ENCODE measurements at places on chromosomes 11 and 22. TPM values are rescaled to one million over a fixed set of nuclear protein-coding genes. Genes with fewer than 3 reads are reported as not detected.

DNA sequence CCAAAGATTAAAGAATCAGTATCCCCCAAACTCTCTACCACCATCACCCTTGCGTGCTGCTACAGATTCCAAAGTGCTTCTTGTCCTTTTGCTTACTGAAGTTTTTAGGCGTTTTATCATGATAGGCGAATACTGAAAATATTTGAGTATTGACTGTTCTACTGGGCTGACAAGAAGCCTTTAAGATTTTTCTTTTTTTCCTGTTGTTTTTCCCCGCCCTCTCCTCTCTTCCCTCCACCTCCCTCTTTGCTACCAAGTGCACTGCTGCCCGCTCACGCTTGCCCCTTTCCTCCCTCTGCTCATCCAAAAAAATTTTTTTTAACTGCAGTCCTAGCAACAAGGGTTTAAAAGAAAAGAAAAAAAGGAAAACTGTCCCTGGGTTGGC, 679 bp downstream of the SPCS2 start:
- no peak for DNase-seq

DNA sequence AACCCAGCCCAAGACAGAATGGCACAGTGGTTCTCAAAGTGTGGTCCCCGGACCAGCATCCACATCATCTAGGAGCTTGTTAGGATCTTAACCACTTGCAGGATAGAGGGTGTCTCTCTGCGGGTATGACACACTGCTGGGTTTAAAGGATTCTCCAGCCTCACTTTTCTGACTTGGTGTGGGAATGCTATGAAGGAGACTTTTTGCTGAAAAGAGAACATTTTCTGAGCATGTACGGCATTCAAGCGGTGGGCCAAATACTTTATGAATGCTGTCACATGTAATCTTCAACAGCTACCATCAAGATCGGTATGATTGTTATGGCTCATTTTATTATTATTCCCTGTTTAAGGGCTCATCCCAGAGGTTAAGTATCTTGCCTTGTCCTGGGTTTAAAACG, 1.8 kb upstream of the CD82 start:
- no peak for DNase-seq

DNA sequence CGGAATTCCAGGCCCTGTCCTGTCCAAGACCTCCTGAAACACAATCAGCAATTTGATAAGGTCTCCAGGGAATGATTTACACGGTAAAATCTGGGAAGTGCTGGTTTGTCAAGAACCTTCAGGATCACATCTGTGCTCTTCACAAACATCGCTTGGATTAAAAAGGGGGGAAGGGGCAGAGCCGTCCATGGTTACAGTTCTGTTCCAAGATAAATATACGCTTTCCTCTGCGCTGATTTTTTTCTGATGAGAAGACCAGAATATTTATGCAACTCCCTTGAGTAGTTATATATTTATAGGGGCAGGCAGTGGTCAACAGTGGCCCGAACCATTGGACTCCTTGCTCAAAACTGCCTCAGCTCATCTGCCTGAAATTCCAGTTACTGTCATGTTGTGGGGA, 9.2 kb upstream of the APOL5 start:
- no peak for DNase-seq

GRCh38 chr11:14058061-14058460, 95.5 kb downstream of the SPON1 start:
- DNase-seq = no peak

DNA sequence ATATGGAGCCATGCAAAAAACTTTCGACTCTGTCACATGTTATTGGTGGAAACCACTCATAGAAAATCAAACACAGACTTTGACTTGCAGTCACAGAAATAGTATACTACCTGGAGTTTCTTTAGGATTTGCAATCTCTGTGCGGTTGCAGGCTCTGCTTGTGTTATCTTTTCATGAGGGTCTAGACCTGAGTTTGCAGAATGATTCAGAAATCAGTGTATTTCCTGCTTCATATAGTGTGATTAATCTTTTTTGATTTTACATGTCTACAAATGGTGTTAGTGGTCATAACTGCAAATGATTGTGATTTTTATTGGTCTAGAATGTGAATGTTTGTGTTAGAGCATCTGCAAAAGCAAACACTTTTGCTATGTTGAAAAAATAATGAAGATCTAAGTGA, 690.2 kb downstream of the NTM start:
- no peak for DNase-seq

- no peak for DNase-seq
Observed at GRCh38 chr11:87317441-87317840, 279.7 kb downstream of the TMEM135 start.

- no peak for DNase-seq
Observed at GRCh38 chr11:107706531-107706930, 5.3 kb downstream of the SLN start.

GRCh38 chr11:75656044-75656727, 12.7 kb downstream of the MAP6 start:
- DNase-seq = no peak

- peak; percentile 81 for DNase-seq
Observed at GRCh38 chr11:59560702-59561473, 49.5 kb downstream of the OR4D9 start.

GRCh38 chr11:87417951-87418350, 380.2 kb downstream of the TMEM135 start:
- no peak for DNase-seq

DNA sequence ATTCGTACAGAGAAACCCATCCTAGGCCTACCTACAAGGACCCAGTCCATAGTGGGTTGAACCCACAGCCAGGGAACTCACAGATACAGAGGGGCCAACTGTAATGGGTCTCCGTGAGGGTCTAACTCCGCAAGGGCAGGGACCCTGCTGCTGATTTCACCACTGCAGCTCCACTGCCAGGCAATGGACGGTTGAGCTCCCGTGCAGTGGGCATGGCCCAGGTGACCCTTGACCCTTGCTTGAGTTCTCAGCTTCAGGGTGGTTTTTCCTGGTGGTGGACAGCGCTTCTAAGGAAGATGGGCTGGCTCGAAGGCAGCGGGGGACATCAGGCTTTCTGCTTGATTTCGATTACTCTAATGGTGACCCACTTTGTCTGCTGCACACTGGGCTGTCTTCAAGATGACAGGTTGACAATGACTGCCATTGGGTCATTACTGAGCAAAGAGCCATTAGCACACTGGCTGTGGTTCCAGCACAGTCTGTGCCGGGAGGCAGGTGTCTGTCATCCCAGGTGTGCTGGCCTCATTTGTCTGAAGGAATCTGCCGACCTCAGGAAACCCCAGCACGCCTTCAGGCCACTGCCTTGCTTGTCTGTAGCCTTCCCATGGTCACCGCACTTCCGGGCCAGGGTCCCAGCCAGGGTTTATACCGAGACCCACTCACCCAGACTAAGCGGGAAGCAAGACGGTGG, 3.7 kb upstream of the GAL start:
- no peak for DNase-seq

- peak; percentile 28 for DNase-seq
Observed at GRCh38 chr11:34915136-34916014, 804 bp downstream of the APIP start.

DNA sequence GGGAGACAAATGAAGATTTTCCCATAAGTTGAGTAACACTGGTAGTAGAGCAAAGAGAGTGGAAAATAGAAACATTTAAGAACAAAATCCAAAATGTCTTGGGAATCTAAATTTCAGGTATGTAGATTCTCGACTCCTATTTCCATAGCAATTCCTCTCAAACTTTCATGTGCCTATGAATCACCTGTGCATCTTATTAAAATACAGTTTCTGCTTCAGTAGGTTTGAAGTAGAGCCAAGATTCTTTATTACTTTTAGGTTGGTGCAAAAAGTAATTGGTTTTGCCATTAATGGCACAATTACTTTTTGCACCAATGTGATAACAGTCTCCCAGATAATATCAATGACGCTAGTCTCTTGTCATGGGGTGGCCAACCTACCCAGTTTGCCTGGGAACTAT, 115.3 kb upstream of the SLC5A12 start:
- no peak for DNase-seq

GRCh38 chr11:4887591-4887990, 5.9 kb downstream of the OR51T1 start:
- DNase-seq = no peak

DNA sequence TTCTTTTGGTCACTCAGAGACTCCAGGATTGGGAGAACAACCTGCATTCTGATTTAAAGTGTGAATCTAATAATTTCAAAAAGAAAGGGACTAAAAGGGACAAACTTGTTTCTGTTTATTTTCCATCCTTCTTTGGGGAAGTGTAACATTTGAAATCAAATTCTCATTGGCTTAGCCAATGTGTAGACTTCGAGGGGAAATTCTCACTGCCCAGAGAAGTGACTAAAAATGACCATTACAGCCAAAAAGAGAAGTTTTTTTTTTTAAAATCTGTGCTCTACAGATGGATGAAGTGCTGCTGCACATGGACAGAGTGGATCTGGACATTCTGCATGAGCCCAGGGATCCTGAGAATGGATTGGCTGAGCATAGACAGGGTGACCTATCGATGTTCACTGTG, 49.4 kb upstream of the ELF5 start:
- no peak for DNase-seq

GRCh38 chr11:66683877-66684276, 6.2 kb upstream of the RBM4B start:
- no peak for DNase-seq

GRCh38 chr22:50185375-50186087, at the start of gene TRABD:
TRABD (plus strand) TSS chr22:50185913; CDS start chr22:50193061, 7,148 bp downstream.
- DNase-seq = no peak

- no peak for DNase-seq
Observed at GRCh38 chr11:113417428-113417827, 29.8 kb downstream of the ANKK1 start.

GRCh38 chr11:118789501-118790356, 1.2 kb downstream of the DDX6 start:
- peak; percentile 10 for DNase-seq

- DNase-seq = no peak
Observed at GRCh38 chr11:47469361-47470179, 20.6 kb upstream of the RAPSN start.

DNA sequence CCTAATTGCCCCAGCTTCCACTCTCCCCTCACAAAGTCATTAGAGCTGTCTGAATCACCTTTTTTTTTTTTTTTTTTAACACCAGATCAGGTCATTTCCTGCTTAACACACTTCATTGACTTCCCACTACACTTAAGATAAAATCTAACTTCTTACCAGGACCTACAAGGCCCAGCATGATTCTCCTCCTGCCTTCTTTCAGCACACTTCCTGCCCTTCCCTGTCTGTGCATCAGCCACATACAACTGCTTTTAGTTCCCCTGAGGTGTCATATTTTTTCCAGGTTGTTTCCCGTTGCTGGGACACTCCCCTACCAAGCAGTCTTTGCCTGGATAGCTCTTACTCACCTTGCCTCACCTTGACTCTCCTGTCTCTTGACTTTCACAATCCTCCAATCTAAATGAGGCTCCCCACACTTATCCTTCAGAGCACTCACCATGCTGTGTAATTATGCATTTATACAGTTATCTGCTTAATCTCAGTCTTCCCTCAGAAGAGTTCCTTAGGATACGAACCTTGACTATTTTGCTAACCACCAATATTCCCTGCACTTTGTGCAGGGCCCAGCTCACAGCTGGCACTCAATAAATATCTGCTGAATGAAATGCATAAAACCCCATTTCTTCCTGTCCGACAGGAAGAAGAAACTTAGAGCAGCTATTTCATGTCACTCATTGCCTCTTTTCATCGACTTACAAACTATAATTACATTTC, 96.6 kb upstream of the AKIP1 start:
- no peak for DNase-seq

GRCh38 chr11:66386171-66387069, 14.9 kb upstream of the SLC29A2 start:
- DNase-seq = peak; percentile 62

GRCh38 chr22:30310881-30311771, 15.6 kb downstream of the TBC1D10A start:
- DNase-seq = no peak

DNA sequence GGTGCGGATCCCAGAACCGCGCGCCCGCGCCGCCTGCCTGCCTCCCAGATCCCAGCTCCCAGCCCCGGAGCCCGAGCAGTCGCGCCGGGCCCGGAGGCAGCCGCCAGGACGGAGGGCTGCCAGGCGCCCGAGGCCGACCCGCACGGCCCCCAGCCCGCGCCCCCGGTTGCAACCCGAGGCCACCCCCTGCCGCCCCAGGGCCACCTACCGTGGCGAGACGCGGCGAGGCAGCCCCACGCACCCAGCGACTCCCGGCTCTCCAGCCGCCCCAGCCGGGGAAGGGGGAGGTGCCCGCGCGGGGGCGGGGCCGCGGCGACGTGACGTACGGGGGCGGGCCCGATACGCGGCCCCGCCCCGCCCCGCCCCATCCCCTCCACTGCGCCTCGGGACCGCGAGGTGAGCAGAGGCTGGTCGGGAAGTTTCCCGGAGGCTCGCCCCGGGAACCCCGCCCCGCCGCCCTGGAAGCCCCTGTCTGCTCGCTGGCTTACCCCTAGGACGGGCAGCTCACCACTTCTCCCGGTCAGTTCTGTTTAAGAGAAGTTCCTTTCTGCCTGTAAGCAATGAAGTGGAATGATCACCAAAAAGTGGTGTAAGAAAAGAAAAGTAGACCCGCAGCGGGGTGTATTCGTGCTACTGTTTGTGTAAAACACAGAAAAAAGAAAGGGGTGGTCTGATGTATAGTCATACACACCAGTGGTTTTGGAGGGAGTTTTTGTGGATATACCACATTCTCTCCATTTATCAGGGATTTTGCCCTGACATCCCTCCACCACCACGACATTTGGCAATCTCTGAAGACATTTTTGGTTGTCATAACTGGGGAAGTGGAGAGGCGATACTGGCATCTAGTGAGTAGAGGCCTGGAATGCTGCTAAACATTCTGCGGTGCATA, at the start of gene TPST2:
Gene TPST2, minus strand, starts transcription at position 288 of the 892 bp plus-strand sequence. CDS start 48,502 bp downstream, outside the sequence.
- peak; percentile 35 for DNase-seq

GRCh38 chr22:32620992-32621391, 146.4 kb downstream of the FBXO7 start:
- DNase-seq = no peak

GRCh38 chr22:24209016-24209415, 27.7 kb downstream of the SUSD2 start:
- DNase-seq = no peak

GRCh38 chr11:35313760-35314153, 105.6 kb downstream of the SLC1A2 start:
- DNase-seq = no peak

DNA sequence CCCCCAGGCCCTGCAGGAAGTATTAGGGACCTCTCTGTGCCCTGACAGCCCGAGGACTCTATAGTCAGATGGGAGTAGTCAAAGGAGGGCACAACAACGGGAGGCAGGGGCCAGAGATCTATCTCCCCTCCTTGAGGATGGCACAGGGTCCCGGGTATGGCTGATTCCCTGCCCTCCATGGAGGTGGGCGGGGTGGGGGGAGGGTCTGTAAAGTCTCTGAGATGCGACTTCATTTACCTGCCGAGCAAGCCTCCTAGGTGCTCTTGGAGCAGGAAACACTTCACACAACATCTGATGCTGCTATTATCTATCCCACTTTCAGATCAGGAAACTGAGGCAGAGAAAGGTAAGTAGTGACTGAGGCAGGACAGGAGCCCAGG, 769 bp upstream of the CDC42EP1 start:
- DNase-seq = no peak

Gene RBFOX2
- 86.5 TPM for polyA plus RNA-seq

Gene KCTD14
- 1.4 TPM for polyA plus RNA-seq

Gene RIMBP3B
- 0.05 TPM for polyA plus RNA-seq

Gene MPPED2
- 3.0 TPM for polyA plus RNA-seq

Gene IGSF9B
- polyA plus RNA-seq = 14.0 TPM

Gene KIAA1671
- polyA plus RNA-seq = 13.0 TPM

Gene BIK
- 0.79 TPM for polyA plus RNA-seq

Gene HIPK3
- 44.0 TPM for polyA plus RNA-seq

Gene MPZL2
- 44.2 TPM for polyA plus RNA-seq

All from urinary bladder (tissue), 4 donors.